Right cardiac atrium (tissue), 5 donors: ENCODE measurements at places on chromosomes 2 and 18. TPM values are rescaled to one million over a fixed set of nuclear protein-coding genes. Genes with fewer than 3 reads are reported as not detected.
A peak's percentile ranks its signal among the peaks of the same experiment; 100 is the strongest.

- DNase-seq: peak; percentile 28
Measured at GRCh38 chr18:33839452-33840211, 261.6 kb downstream of the ASXL3 start.

DNA sequence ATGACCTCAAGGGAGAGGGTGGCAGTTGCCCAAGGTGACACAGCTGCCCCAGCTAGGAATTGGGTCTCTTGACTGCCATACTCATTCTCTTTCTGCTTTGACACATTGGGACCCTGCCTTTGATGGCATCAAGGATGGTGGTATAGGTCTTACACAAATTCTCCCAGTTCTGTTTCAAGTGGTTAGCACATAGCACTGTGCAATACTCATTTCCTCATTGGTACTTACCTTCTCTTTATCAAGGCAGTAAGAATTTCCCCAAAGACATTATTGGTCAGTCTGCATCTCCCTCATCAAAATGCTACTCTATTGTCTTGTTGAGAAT, 35.9 kb upstream of the CCDC93 start:
- no peak for DNase-seq

GRCh38 chr2:239383759-239384156, 17.1 kb downstream of the HDAC4 start:
- no peak for DNase-seq

GRCh38 chr18:79523206-79523735, 127.5 kb downstream of the NFATC1 start:
- DNase-seq: no peak

CD28 gene
- total RNA-seq: 1.5 TPM

GRCh38 chr2:227657199-227657845, 9.3 kb upstream of the SCYGR5 start:
- DNase-seq: no peak

TMEM182 gene
- 201 TPM for total RNA-seq

GRCh38 chr2:96108151-96108540, 8.2 kb downstream of the ADRA2B start:
- DNase-seq: no peak

ADNP2 gene
- 12.0 TPM for total RNA-seq

GRCh38 chr2:196260546-196260945, 89.2 kb upstream of the STK17B start:
- DNase-seq: no peak

DNA sequence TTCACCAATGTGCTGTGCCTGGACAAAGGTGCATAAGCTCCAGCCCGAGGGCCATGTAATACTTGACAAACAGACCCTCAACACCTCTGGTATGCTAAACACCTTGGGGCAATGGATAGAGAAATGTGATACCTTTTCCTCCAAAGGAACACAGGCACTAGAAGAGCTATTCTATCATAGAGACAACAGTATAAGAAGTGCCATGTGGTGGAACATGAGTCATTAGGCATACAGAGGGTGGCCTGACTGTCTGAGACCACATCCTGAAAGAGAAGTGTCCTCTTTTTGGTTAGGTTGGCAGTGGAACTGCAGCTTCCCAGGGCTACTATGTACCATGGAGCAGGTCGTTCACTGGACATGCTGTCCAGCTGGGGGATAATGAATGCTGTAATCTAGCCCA, 153.9 kb downstream of the INSIG2 start:
- no peak for DNase-seq

- no peak for DNase-seq
Measured at GRCh38 chr2:57796527-57796926, 250.1 kb upstream of the VRK2 start.

INPP4A gene
- 18.1 TPM for total RNA-seq

HRH4 gene
- total RNA-seq: not detected

AP1S3 gene
- 0.29 TPM for total RNA-seq

GRCh38 chr2:11017921-11018320, 106.2 kb downstream of the KCNF1 start:
- DNase-seq: no peak

DNA sequence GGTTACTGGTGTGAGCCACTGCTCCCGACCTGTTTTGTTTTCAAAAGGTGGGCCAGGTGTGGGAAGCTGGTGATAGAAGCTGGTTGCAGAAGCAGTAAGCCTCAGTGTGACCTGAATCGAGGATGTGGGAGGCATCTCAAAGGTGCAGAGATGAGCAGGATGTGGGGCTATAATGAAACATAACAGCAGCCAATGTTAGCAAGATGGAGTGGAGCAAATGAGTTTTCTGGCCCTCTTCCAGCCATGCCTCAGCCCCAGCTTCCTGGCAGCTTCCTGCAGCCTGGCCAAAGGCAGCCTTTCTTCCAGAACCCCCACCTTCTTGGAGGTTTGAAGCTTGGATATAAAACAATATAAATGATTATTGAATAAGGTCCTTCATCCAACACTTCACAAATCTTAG, 184.8 kb downstream of the NCK2 start:
- DNase-seq: no peak

- no peak for DNase-seq
Measured at GRCh38 chr2:43391878-43392215, 165.4 kb upstream of the ZFP36L2 start.

DNA sequence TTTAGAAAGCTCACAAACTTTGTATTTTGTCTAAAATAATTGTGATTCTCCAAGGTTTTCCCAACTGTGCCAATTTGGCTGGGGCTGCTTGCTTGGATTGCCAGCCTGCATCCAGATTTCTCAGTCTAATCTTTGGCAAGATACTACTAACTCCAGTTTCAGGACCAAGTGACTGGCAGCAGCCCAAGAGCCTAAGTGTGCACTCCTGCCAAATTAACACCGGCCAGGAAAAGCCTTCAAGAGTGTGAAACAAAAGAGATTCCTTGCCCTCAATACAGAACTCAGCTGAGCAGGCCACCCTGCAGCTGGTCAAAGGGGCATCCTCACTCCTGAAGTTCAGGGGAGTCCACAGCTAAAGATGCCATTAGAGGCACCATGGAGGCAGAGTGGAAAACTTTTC, 589.0 kb upstream of the ACVR2A start:
- peak; percentile 22 for DNase-seq

- no peak for DNase-seq
Measured at GRCh38 chr2:44553456-44553855, 191.7 kb downstream of the CAMKMT start.

- DNase-seq: no peak
Measured at GRCh38 chr2:112793449-112793978, 9.2 kb upstream of the IL1A start.

- DNase-seq: peak; percentile 25
Measured at GRCh38 chr2:12488352-12489318, 228.1 kb upstream of the TRIB2 start.

GRCh38 chr2:234949762-234950434, 1.9 kb upstream of the SH3BP4 start:
- DNase-seq: no peak

SULT1C4 gene
- 23.6 TPM for total RNA-seq

DNA sequence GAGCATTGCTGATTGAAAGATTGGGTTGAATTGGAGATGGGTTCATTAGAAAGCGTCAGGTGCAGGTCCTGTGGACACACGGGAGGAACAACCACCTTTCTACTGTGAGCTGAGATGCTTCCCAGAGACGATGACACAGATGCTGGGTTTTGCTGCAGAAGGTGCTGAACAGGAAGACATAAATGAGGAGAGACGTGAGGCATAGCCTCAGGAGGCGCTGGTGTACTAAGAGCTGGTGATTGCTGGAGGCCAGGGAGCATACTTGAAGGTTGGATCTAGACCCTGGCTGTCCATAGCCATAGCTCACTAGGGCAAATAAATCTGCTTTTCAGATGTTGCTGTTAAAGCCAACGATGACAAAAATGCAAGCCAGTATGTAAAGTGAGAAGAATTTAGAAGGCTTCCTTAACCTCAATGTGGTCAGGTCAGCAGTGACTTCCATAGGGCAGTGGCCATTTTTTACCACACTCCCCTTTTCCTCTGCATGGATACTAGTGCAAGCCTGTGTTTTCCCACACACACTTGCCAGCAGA, 153.7 kb downstream of the SOX11 start:
- no peak for DNase-seq

DNA sequence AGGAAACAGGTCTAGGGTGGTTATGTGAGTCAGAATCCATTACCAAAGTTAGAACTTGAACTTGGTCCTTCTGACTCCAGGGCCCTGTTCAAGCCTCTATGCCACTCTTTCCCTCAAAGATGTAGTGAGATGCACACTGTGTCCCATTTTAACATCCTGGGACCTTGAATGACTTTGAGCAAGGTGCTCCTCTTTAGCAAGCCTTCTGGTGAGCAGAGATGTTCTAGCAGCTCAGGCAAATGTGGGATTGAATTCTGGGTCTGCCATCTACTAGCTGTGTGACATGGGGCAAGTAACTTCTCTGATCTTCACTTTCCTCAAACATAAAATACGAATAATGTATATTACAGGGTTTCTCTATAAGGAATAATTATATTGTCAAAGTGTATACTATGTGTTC, 294.0 kb upstream of the CXCR4 start:
- DNase-seq: no peak

DNA sequence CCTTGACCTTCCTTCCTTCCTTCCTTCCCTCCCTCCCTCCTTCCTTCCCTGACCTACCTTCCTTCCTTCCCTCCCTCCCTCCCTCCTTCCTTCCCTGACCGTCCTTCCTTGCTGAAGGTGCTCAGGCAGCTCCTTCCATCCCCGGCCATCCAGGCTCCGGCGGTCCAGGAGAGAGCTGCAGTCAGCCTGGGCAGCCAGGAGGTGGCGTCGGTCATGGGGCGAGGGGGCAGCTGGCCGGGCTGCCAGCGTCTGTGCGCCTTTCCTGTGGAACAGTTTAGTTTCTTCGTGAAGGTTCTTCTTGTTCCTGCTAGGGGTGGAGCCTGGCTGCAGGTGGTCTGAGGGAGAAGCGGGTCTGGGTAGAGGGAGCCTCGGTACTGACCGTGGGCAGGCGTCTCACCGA, 15.7 kb downstream of the GPR35 start:
- peak; percentile 41 for DNase-seq

DNA sequence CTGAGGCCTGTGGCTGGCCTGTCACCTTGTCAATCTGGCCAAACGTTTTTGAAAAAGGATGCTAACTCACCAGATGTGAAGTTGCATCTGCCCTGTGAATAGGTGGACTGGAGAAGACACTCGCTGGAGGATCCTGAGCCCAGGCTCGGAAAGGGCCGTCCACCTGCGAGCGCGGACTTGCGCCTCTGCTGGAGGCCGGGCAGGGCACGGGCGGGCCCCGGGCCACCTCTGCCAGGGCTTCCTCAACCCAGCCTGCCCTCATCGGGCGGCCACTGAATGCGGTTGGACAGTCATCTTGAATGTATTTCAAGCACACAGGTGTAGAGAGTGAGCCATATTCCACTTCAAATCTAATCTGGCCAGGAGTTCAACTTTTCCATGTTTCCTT, 83.9 kb downstream of the FAM210A start:
- DNase-seq: no peak

DNA sequence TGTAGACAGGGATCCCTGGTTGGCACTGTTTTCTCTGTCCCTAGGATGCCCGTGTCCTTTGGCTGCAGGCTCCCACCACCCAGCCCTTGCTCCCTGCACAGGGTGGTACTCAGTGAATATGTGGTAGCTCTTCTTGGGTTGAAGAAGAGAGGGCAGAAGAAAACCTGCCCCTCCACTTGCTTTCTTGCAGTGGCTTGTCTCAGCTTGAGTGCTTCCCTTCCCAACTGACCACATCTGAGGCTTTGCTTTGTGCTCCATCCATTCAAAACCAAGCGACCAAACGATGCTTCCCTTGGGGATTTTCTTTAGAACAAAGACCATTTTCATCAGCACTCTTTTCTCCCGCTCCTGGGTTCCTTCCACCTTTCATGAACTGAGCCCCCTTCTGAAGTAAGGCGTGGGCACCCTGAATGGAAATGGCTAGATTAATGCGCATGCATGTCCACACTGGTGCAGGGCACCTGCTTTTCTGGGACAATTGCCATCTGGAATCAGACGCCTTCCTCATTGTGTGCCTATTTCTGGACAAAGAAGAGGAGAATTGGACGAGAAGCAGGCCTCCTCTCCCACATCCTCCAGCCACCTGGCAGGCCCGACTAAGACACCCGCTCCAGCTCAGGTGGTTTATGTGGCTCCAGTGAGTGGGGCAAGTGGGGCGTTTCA, 59.1 kb downstream of the ARL4C start:
- no peak for DNase-seq

- peak; percentile 73 for DNase-seq
Measured at GRCh38 chr2:235300368-235301201, 193.3 kb upstream of the AGAP1 start.

PSMA8 gene
- total RNA-seq: not detected

EML6 gene
- 1.0 TPM for total RNA-seq

RAD51AP2 gene
- 0.48 TPM for total RNA-seq

REG3A gene
- 1.9 TPM for total RNA-seq

GRCh38 chr2:56754066-56754615, 570.4 kb downstream of the CCDC85A start:
- DNase-seq: peak; percentile 45

- peak; percentile 86 for DNase-seq
Measured at GRCh38 chr2:239252801-239253200, 148.0 kb downstream of the HDAC4 start.

DNA sequence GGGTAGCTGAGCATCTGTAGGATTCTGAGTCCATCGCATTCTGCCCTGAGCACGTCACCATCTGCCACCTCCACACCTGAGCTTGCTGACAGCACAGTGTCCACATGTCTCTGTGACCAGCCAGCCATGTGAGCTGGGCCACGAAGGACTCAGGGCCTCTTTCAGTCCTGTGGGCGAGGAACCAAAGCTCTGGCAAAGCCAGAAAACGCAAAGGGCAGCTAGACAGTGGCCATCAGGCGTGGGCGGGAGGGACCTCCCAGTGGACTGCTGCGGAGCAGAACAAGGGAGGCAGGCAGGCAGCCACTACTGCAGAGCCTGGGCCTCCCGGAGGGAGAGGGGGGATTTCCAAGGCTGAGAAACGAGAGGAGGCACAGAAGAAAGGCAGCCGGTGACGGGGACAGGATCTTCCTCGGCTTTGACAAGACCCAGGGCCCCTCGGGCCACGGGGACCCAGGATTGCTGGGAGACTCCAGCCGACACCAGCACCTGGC, 274.6 kb upstream of the SALL3 start:
- no peak for DNase-seq

DNA sequence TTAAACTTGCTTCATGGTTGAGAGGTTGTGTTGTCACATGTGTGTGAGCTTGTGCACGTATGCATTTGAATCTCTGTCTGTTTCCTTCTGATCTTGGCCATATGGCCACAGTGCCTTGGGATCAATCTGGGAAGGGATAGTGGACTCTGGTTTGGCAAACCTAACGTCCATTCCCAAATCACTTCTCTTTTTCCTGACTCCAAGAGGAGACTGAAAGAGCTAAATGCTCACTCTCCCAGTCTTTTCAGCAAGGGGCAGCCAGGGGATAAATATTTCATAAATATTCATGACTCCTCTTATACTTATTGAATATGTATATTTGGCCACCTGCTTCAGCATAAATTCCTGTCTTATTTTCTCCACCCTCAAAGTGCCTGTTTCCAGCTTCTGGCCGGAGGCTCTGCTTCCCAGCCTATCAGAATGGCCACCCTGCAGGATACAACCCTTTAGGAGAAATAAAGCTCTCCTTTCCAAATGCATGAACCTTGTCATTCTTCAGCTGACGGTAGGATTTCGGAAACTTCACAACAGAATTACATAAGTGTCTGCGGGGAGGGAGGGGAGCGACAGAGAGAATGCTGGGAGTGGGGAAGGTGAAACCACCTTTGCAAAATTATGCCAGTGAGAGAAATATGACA, 112.2 kb upstream of the COPS8 start:
- DNase-seq: no peak

CHRND gene
- total RNA-seq: not detected

GRCh38 chr2:153495725-153496124, 17.2 kb upstream of the RPRM start:
- DNase-seq: no peak

- DNase-seq: no peak
Measured at GRCh38 chr2:66387016-66387753, 47.7 kb upstream of the MEIS1 start.
